Fibroblast of villous mesenchyme (primary cell): ENCODE measurements at places on chromosomes 6 and 20. TPM values are rescaled to one million over a fixed set of nuclear protein-coding genes. Genes with fewer than 3 reads are reported as not detected.
A peak's percentile ranks its signal among the peaks of the same experiment; 100 is the strongest.

Gene C2
- total RNA-seq, result 1.3 and 2.3 TPM in 2 replicates

Gene GGTLC1
- total RNA-seq, result not detected in 2 replicates

Gene ZSCAN26
- total RNA-seq, result 8.7 and 21.6 TPM in 2 replicates

Gene MKKS
- total RNA-seq, result 3.5 and 9.1 TPM in 2 replicates

Gene PARD6B
- total RNA-seq, result 1.6 and 6.5 TPM in 2 replicates

Gene ECT2L
- total RNA-seq, result not detected in 2 replicates

Gene NRSN1
- not detected in 2 replicates for total RNA-seq

Gene TPX2
- total RNA-seq, result 35.4 and 62.2 TPM in 2 replicates

Gene CST5
- not detected in 2 replicates for total RNA-seq

Gene GHRH
- not detected in 2 replicates for total RNA-seq

Gene ATP5F1E
- 27.2 and 27.7 TPM in 2 replicates for total RNA-seq

- no peak for DNase-seq
These were observed 11.3 kb upstream of the SRSF6 start for GRCh38 chr20:43446361-43446879.

GRCh38 chr20:20406306-20406705 is 38.4 kb downstream of the INSM1 start:
- no peak for DNase-seq

DNA sequence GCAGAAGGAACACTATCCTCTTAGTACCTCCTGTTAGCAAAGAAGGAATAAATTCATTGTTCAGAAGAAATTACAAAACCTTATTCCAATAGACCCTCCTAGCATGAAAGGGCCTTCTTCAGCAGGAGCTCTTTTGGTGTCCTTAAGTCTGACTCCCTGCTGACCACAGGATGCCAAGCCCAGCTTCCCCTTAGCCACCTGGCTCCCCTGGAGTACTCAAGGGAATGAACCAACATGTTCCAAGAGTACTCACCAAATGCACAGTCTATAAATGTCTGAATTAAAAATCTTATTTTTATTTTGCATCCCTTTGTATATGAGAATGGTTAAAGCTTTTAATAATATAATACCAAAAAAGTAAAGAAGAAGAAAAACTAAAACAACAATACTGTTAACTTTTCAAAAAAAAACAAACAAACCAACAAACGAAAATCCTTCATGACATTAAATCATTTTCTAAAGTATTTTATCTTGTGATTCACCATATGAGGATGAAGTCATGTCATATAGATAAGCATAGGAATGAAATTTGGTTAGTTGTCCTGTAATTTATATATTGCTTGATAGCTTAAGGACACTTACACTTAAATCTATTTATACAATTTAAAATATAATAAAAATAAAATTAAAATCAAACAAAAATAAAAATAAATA is 1355.1 kb downstream of the HACE1 start:
- no peak for DNase-seq

- peak; percentile 41 for DNase-seq
These were observed 150.3 kb downstream of the CDK19 start for GRCh38 chr6:110664933-110665332.

- DNase-seq, result no peak
These were observed 106.4 kb upstream of the SSTR4 start for GRCh38 chr20:22928679-22929078.

DNA sequence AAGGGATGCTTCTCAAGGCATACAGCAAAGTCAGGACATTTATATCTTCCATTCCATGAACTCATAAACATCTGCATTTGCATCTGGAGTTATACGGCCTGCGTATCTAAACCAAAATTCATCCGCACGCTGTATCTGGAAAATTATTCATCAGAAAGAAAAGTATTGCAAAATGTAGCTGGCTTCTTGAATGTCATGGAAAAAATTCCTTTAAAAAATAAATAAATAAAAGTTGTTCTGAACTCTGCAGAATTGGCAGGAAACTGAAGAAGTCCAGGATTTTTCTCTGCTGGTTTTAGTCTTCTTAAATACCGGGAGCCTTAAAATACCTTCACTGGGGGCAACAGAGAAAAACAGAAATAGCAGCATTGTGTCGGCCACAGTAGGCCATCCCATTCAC is 23.7 kb upstream of the FOXF2 start:
- no peak for DNase-seq

DNA sequence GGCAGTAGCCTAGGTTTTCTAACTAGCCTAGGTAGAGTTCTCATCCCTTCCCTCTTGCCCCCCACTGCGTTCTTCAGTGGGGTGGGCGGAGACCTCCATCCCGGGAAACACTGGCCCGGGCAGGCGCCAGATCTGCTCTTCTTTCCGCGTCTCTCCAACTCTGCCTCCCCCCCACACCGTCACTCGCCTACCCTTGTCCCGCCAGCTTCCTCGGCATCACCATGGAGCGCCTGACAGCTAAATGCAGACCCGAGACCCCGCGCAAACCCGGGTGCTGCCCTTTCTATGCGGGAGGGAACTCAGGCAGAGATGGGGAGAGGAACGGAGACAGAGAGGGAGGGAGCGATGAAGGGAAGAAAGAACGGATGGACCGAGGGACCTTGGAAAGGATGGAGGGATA is 1494.8 kb upstream of the DEFB115 start:
- DNase-seq, result no peak

GRCh38 chr20:49978685-49979029 is 4.1 kb upstream of the SNAI1 start:
- DNase-seq, result no peak

DNA sequence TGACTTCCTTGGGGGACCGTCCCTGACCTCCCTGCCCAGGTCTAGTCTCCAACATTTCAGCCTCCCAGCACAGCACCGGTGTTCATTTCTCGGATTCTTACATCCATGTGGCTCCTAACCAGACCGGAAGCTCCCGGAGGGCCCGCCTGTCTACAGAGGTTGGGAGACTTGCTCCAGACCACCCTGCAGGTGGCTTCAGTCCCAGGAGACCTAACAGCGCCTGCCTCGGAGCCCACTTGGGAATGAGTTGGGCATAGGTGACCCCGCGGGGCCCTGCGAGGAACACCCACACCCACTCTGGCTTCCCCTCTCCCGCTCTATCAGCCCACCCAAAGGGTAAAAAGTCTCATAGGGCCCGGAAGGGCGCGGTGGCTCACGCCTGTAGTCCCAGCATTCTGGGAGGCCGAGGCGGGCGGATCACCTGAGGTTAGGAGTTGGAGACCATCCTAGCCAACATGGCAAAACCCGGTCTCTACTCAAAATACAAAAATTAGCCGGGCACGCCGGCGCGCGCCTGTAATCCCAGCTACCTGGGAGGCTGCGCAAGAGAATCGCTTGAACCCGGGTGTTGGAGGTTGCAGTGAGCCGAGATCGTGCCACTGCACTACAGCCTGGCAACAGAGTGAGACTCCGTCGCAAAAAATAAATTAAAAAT is 5.4 kb downstream of the DPPA5 start:
- no peak for DNase-seq

DNA sequence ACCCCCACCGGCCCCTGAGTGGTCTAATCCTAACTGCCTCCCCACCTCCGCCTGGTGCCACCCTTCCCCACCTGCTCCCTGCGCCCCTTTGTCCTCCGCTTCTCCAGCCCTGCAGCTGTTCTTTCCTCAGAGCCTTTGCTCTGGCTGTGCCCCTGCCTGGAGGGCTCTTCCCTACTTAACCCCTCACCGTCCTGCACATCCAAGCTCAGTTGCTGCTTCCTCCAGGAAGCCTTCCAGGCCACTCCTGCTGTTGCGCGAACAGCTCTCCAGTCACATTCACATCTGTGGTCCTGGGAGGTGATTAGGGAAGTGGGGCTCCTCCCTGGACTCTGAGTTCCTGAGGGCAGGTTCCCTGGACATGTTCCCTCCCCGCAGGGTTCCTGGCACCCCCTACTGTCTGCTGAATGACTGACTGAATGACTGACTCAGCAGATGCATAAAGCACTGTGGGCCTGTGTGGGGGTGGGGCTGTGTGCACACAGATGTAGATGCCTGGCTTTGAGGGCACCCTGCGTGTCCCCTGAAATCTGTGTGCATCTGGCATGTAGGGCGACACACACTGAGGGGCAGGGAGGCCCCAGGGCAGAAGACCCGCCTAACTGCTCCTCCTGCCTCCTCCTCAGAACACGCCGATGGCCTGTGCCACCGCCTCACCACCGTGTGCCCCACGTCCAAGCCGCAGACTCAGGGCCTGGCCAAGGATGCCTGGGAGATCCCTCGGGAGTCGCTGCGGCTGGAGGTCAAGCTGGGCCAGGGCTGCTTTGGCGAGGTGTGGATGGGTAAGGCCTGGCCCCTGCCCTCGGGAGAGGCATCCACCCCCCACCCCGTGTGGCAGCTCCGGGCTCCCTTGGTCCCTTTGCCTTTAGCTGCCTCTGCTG is 51.4 kb downstream of the SRC start:
- no peak for DNase-seq

GRCh38 chr6:110859335-110859792 is 15.2 kb upstream of the AMD1 start:
- DNase-seq, result no peak

GRCh38 chr6:142592876-142593275 is 291.1 kb downstream of the ADGRG6 start:
- DNase-seq, result no peak
